Fibroblast of the conjunctiva (primary cell): ENCODE measurements at places on chromosomes 6 and 20.
A peak's percentile ranks its signal among the peaks of the same experiment; 100 is the strongest.

GRCh38 chr6:16450285-16450684 lies 211.9 kb downstream of the GMPR start:
- peak; percentile 31 for DNase-seq

DNA sequence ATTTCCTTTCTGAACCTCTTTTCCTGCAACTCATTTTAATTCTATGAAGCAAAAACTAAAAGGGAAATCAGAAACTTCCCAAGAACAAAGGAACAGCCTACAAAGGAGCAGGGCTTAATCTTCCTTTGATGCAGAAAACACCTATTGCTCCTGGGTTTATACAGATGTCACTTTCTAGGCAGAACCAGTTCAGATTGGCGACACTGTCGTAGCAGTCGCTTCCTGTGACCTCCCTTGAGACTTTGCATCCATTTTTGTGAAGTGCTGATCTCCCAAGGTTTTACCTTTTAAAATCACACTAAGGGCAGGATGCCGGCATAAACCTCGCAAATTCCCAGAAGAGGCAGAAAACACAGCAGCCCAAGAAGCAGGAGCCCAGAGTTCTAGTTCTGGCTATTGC lies 40.1 kb downstream of the JAG1 start:
- DNase-seq = no peak

DNA sequence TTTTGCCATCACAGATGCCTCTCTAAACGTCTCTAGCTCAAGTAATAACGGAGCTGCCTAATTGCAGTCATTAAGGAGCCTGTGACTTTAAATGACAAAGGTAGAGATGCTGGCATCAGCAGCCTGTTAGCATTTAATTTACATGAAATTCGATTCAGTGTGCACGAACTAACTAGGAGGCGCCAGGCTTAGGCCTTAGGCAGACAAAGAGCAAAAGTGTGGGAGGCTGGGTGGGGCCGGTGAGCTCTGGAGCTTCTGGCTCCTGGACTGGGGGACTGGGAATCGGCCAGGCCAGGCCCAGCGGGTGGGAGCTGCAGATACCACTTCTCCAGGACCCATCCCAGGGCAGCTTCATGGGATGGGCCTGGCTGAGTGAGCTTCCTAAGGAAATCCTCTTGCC lies 170.0 kb upstream of the AGPAT4 start:
- no peak for DNase-seq

DNA sequence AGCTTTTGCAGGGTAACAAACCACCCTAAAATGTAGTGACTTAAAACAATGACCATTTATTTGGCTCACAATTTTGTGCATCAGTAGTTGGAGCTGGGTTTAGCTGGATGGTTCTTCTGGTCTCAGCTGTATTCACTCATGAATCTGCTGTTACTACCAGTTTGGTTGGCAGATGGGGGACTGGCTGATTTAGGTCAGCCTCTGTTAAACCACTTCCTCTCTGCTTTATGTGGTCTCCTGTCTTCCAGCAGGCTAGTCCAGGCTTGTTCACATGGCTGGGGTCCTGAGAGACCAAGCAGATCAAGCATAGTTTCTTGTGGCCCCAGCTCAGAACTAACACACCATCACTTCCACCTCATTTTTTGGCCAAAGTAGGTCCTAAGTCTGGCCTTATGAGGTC lies 67.2 kb upstream of the LAMP5 start:
- no peak for DNase-seq

DNA sequence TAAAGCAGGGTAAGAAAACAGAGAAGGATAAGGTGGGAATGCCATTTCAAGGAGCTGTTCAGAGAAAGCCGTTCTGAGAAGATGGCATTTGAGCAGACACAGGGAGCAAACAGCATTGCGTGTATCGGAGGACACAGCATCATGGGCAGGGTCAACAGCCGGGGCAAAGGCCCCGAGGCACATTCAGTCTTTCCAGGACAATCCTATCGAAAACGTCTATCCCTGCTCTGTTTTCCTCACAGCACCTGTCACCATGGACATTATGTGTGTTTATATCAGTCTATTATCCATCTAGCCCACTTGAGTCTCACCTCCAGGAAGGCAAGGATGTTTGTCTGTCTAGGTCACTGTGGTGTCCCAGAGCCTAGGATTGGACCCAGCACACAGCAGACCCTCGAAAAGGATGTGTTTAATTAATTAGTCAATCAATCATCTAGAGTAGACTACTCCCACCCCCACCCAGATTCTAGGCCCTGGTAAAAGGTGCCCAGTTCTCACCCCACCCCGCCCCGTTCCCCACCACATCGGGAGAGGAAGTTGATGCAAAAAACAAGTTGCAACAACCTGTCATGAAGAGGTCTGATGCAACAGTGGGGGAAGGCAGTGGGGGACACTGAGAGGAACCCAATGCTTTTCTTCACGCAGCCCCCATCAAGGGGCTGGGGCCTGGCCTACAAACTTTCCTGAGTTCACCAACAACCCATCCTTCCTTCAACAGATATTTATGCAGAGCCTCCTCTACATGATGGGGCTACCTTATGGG lies 66.6 kb downstream of the PREX1 start:
- no peak for DNase-seq

GRCh38 chr6:161813156-161813555 lies 539.3 kb upstream of the AGPAT4 start:
- no peak for DNase-seq
